ENCODE measurements at places on chromosomes 7 and 10.

DNA sequence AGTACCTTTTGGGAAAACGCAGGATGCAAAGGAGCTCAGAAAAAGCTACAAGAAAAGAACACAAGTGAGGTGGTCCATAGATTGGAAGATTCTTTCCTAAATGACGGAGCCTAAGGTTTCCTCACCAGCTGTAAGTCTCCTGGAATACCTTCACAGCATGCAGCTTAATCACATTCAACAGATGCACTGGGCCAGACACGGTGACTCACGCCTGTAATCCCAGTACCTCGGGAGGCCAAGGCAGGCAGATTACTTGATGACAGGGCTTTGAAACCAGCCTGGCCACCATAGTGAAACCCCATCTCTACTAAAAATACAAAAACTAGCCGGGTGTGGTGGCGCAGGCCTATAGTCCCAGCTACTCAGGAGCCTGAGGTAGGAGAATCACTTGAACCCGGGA, 228.7 kb downstream of the FRMD4A start:
- DNase-seq, result peak; percentile 27

DNA sequence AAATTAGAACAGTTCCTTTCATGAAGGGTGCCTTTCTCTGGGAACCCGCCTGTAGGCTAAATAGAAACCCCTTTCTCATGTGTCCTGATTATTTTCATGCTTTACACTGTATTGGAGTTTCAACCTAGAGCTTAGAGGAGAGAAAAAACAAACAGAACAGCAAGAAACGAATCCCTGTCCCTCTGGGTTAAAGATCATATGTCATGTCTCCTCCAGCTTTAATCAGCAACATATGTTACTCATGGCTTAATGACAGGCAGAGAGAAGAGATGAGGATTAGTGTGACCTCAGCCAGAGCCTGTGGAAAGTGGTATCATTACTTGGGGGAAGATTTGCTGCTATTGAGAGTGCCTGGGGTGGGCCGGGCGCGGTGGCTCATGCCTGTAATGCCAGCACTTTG, 32.1 kb downstream of the CRCP start:
- peak; percentile 64 for DNase-seq

GRCh38 chr10:24998044-24998443, 17.9 kb downstream of the ENKUR start:
- DNase-seq, result no peak

DNA sequence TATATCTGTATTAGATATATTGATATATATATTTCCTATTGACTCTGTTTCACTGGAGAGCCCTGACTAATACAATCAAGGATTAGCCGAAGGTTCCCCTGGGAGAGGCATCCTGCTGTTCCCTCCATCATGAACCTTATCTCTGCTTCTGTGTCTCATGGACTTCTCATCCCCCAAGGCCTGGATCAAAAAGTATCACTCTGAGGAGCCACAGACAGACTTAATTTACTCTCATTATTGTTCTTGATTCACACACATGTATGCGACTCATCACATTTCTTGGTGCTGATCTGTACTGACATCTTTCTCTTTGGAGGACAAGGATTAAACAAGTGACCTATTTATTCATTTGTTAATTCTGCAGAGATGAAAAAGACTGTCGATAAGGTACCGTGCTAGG, 550.2 kb downstream of the KCNMA1 start:
- no peak for DNase-seq

All from WERI-Rb-1 (cell line).